Tibial nerve (tissue), 4 donors: ENCODE measurements at places on chromosomes 6 and 20.

DNA sequence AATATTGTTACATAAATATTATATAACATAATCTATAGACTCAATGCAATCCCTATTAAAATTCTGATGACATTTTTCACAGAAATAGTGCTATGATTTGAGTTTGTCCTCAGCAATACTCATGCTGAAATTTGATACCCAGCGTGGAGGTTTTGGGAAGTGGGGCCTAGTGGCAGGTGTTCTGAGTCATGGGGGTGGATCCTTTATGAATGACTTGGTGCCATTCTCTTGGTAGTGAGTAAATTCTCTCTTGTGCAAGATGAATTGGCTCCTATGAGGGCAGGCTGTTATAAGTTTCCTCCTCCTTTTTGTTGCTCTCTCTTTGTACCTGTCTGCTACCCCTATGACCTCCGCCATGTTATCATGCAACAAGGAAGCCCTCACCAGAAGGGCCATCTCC is 65.8 kb downstream of the SHPRH start:
- DNase-seq = no peak

- no peak for DNase-seq
Observed at GRCh38 chr6:101116337-101116736, 235.2 kb upstream of the ASCC3 start.

DNA sequence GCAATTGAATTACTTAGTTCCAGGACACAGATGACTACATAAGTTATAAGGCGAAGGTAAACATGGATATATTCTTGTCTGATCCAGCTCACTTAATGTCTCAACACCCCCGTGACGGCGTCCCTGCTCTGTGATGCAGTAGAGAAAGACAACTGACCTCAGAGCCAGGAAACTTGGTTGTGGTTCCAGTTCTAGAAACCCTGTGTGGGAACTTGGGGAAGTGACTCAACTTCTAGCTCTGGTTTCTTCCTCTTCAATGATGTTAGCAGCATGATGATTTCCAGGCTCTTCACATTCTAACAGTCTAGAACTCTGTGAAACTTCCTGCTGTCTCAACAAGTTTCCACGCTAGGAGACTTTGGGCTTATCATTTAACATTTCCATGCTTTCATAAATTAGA is 18.4 kb downstream of the LAMA4 start:
- DNase-seq = no peak

DNA sequence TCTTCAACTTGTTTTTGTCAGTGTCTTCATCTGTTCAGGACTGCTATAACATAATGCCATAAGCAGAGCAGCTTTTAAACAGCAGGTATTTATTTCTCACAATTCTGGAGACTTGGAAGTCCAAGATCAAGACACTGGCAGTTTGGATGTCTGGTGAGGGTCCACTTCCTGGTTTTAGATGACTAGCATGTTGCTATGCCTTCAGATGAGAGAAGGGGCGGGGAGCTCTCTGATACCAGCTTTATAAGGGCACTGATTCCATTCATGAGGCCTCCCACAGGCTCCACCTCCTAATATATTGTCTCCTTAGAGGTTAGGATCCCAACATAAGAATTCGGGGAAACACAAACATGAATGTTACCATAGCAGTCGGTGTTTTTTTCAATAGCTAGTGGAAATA is 52.9 kb downstream of the FAM83B start:
- DNase-seq = no peak

DNA sequence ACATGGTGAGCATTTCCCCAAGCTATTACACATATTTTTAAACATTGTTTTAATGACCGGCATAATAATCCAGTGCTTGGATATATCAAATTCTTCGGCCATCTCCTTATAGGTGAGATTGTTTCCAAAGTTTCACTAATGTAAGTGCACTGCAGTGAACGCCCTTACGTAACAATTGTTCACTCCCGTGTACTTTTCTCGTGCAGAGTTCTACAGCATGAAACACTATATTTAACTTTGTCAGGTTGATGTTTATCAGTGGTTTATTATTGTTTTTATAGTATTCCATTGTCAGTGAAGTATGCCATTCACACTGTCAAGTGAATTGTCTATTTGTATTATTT is 3.4 kb upstream of the GZF1 start:
- no peak for DNase-seq

DNA sequence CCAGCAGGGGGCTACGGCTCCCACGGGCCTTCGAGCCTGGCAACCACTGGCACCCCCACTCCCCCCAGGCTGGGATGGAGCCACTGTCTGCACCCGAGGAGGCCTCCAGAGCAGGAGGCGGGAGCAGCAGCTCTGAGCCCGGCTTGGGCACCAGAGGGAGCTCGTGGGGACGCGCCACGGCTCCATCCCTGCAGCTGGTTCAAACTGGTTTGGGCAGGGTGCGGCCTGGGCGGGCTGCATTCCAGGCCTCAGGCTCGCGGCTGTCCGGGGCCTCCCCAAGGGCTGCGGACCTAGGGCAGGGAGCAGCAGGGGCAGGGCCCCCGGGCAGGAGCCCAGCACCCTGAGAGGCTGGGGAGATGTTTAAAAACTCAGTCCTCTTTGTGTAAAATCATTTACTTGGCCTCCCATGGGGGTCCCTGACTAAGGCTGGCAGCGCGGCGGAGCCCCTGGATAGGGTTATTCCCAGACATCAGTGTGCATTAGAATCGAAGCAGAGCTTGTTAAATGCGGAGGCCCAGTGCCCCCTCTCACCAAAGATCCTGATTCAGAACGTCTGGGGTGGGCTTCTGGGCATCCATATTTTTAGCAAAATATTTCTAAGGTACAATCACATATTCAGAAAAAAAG is 4.1 kb upstream of the BCAS4 start:
- DNase-seq = peak; percentile 80

GRCh38 chr6:130520221-130520620 is 154.4 kb downstream of the TMEM200A start:
- DNase-seq = no peak

GRCh38 chr6:110255211-110255750 is 75.1 kb downstream of the CDC40 start:
- DNase-seq = no peak

DNA sequence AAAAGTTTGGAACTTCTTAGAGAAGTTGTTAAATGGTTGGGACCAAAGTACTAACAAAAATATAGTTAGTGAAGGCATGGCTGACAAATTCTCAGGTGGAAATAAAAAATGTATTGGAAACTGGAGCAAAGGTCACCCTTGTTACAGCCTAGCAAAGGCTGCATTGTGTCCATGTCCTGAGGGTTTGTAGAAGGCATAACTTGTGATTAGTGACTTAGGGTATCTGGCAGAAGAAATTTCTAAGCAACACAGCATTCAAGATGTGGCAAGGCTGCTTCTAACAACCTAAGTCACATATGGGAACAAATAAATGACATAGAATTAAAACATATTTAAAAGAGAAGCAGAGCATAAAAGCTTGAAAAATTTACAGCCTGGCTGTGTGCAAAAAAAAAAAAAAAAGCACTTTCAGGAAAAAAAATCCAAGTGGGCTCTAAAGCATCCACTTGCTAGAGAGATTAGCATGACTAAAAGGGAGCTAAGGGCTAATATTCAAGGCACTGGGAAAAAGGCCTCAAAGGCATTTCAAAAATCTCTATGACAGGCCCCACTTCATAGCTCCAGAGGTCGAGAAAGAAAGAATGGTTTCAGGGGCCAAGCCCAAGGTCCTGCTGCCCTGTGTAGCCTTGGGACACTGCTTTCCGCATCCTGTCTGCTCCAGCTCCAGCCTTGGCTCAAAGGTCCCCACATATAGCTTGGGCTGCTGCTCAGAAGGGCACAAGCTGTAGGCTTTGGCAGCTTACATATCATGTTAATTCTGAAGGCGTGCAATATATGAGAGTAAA is 453.2 kb upstream of the PTCHD4 start:
- no peak for DNase-seq

DNA sequence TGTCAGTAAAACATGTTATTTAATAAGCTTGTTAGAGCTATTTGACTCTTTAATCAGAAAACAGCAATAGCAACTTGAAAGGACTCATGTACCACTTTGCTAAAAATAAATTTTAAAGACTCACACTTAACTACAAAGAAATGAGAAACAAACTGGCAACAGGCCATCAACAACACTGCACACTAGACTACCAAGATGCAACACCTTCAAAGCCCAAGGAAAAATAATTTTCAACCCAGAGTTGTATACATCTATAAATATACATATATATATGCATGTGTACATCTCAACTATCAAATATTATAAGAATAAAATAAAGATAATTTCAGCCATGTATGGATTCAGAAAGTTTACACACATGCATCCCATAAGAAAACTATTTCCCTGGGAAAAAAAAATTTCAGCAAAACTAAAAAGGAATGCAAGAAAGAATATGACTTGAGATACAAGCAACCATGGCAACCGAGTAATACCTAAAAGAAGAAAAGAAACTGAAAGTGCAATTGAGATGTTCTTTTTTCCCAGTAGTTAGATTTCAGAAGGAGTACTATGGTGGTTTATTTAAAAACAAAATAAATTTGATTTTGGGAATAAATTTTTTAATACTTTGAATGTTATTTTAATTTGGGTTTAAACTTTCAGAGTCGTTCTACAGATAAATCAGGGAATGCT is 303.8 kb downstream of the UBE3D start:
- no peak for DNase-seq

DNA sequence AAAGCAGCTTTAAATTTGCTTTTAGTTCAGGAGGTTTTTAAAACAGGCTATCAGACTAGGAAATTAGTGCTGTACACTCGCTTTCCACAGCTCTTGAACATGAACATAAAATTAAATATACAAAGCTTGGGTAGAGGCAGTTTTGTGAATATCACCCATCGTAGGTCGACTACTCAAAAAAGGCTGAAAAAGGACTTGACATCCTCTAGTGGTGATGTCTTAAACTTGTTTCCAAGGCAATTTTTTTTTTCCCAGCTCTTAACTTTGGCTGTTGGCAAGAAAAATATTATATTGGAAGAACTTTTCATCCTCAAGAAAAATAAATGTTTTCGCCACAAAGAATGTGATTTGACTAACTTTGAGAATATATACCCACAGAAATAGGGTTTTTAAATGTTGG is 2.9 kb downstream of the MAP7 start:
- DNase-seq = no peak
